GM23248 (cell line): ENCODE measurements at places on chromosomes 2 and 18.

DNA sequence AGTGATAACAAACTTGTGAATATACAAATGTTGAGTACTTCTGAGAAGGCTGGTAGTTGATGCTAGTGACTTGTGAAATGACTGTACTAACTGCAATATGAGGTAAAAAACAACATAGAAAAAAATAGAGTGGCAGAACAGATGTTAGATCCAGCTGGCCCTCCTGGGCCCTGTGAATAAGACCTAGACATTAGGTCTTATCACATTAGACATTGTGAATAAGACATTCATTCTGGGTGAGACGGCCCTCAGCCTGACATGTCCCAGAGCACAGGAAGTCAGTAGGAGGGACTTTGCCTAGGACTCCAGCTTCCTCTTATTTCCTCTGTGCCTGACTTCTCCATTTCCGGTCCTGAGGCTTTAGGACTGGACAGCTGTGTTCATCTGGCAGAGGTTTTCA, 22.9 kb downstream of the DOK1 start:
- DNase-seq: peak; percentile 68

DNA sequence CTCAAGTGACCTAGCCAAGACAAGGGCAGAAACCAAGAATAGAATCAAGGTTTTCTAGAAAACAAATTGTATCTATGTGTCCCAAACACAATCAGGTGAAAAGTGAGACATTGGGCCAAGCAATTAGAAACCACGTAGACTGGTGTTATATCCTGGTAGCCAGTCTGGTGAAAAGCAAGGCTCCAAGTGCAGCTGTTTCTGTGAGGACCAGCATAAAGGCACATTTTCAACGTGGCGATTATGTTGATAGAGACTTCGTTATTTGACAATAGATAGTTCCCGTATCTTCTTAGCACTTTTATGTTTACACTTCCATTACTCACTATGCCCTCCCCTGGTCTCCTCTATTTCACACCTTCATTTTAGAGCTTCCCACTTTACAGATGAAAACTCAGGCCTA, 103.2 kb upstream of the ZFP36L2 start:
- no peak for DNase-seq

GRCh38 chr2:3631851-3632659, 25.9 kb upstream of the ALLC start:
- no peak for DNase-seq

DNA sequence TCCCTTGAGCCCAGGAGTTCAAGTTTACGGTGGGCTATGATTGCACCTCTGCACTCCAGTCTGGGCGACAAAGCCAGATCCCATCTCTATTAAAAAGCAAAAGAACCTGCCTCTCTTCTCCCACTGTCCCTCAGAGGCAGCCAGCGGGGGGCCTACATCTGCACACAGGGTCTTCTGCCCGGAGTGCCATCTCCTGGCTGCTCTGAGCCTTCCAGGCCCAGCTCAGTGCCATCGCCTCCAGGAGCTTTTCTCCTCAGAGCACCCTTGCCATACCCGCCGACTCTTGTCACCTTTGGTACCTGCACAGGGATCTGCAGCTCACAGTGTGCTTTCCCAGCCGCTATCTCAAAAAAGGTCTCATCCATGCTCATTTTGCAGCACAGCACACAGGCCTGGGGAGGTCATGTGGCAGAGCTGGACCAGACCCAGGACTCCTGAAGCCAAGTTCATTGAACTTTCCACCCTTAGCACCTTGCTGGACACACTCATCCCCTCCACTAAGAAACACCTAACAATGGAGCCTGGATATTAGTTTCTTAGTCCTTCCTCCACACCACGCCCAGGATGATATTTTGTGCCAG, 186.3 kb downstream of the HAUS1 start:
- DNase-seq: no peak
